Endothelial cell of umbilical vein (primary cell): ENCODE measurements at places on chromosomes 16 and 17.

- DNase-seq, result no peak
These were observed 85.3 kb downstream of the RAB11FIP4 start for GRCh38 chr17:31476525-31477416.

- no peak for DNase-seq
These were observed 10.1 kb upstream of the TEKT3 start for GRCh38 chr17:15351478-15351840.

DNA sequence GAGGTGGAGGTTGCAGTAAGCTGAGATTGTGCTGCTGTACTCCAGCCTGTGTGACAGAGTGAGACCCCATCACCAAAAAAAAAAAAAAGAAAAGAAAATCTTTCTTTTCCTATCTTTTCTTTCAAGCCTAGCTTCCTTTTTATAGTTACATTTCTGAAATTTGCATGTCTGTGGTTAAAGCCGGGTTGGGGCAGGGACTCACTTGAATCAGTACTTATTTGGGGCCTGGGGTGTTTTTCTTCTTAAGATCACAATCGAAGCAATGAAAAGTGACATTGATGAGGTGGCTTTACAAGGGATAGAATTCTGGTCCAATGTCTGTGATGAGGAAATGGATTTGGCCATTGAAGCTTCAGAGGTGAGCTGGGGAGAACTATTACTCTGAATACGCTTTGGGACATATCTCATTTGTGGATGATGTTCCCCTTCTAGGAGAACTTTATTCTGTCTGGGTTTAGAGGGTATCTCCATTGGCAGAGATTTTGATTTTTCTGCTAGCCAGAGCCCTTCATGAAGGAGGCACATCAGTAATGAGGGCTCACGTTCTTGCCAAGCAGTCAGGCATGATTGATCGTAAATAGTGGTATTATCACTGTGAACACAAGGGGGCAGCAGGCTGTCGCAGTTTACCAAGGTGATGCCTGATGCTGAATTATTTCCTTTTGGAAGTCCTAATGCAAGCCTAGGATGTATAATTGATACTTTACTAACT lies 14.3 kb downstream of the KPNB1 start:
- peak; percentile 80 for DNase-seq

DNA sequence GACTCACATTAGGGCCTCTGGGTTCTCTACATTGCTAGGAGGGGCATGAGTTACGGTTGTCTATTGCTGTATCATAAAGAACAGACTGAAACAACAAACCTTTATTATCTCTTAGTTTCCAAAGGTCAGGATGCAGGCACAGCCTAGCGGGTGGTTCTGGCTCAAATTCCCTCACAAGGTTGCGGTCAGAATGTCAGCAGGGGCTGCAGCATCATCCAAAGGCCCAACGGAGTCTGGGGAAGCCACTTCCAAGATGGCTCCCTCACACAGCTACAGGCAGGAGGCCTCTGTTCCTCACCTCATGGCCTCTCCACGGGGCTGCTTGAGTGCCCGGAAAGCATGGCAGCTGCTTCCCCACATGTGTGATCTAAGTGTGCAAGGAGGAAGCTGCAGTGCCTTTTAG lies 29.6 kb upstream of the ZFPM1 start:
- no peak for DNase-seq

- peak; percentile 13 for DNase-seq
These were observed 51.7 kb downstream of the ASIC2 start for GRCh38 chr17:33241390-33241789.

GRCh38 chr17:58969156-58969555 lies 137.5 kb downstream of the TRIM37 start:
- no peak for DNase-seq

GRCh38 chr17:74157366-74157765 lies 46.1 kb upstream of the RPL38 start:
- DNase-seq, result no peak

- DNase-seq, result no peak
These were observed 1156.7 kb upstream of the CDH8 start for GRCh38 chr16:63192980-63193379.

GRCh38 chr16:57314161-57314785 lies 29.8 kb upstream of the PLLP start:
- peak; percentile 30 for DNase-seq

DNA sequence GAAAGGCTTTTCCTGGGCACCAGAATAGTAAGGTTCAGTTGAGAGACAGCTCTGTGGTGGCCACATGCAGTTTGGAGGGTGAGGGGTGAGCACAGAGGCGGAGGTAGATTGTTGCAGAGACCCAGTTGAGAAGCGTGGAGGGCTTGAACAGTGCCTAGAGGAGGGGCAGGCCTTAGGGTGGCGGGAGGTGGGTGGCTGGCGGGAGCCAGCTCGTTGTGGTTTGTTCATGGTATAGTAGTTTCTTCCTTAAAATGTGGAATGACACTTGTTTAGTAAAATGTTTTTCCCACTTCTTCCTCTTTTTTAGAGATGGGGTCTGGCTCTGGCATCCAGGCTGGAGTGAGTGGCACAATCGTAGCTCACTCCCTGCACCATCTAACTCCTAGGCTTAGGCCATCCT lies 14.2 kb downstream of the USP10 start:
- no peak for DNase-seq

GRCh38 chr16:4142268-4142667 lies 26.0 kb upstream of the ADCY9 start:
- no peak for DNase-seq

DNA sequence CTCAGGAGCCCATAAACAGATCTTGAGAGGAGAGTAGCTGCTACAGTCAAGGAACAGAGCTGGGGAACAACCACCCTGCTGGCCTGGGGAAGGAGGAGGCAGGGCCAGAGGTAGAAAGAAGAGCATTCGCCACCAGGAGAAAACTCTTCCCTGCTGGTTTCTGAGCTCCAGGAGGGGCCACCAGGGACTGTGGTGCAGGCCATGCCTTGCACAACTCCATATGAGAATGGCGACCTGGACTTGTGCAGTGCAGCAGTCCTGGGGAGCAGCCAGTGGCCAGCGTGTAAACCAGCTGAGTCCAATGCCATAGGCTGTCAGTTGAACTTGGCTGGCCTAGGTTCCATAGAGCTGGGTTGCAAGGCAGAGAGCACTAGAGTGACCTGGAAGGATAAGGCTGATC lies 11.6 kb downstream of the SLC13A2 start:
- DNase-seq, result no peak

DNA sequence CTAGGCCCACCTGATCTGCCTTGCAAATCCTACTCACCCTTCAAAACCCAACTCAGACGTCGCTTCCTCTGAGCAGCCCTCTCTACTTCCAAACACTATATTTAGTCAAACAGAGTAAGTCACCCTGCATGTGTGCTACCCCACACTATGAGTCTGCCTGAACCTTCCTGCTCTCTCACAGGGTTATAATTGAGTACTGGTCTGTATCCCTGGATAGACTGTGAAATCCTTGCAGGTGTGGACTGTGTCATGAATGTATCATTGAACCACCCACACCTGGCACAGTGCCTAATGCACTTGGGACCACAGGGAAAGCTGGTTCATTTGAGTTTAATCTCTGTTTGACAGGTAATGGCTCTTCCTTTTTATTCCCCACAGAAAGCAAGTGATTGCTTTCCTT lies 3.4 kb downstream of the FBXO39 start:
- DNase-seq, result no peak

DNA sequence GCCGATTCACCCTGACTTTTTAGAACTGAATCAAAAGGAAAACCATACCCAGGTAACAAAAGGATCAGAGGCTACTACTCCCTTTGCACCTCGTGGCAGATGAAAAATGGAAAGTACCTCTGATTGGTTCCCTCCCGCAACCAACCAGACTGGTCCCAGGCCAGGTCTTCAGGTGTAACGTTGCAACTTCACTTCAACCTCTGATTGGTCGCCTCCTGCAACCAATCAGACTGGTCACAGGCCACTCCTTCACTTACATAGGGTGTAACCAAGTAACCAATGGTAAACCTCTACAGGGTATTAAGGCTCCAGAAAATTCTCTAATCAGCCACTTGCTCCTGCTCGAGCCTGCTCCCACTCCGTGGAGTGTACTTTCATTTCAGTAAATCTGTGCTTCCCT lies 89.4 kb downstream of the ADCY9 start:
- no peak for DNase-seq

- no peak for DNase-seq
These were observed 41.8 kb downstream of the STAT3 start for GRCh38 chr17:42346481-42346880.

GRCh38 chr16:19410435-19411171 lies 7.1 kb upstream of the TMC5 start:
- DNase-seq, result no peak

DNA sequence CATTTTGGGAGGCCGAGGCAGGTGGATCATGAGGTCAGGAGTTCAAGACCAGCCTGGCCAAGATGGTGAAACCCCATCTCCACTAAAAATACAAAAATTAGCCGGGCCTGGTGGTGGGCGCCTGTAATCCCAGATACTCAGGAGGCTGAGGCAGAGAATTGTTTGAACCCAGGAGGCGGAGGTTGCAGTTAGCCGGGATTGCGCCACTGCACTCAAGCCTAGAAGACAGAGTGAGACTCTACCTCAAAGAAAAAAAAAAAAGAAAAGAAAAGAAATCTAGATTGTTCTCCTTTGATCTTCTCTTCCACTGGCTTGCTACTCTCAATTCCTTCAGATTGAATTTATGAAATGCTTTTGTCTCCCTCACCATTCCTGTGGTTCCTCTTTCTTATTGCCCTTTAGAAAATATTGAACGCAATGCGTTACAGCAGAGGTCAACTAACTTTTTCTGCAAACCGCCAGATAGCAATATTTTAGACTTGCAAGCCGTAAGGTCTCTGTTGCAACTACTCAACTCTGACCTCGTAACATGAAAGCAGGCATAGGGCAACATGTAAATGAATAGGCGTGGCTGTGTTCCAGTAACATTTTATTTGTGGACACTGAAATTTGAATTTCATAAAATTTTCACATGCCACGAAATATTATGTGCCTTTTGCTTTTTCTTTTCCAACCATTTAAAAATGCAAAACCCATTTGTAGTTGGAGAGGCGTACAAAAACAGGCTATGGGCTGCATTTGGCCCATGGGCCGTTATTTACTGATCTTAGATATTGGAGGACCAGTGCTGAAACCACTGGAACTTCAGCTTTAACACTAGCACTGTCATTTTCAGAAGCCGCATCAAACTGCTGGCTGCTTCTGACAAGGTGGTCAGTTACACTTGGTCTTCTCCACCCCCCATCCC lies 24.8 kb downstream of the PITPNC1 start:
- no peak for DNase-seq

DNA sequence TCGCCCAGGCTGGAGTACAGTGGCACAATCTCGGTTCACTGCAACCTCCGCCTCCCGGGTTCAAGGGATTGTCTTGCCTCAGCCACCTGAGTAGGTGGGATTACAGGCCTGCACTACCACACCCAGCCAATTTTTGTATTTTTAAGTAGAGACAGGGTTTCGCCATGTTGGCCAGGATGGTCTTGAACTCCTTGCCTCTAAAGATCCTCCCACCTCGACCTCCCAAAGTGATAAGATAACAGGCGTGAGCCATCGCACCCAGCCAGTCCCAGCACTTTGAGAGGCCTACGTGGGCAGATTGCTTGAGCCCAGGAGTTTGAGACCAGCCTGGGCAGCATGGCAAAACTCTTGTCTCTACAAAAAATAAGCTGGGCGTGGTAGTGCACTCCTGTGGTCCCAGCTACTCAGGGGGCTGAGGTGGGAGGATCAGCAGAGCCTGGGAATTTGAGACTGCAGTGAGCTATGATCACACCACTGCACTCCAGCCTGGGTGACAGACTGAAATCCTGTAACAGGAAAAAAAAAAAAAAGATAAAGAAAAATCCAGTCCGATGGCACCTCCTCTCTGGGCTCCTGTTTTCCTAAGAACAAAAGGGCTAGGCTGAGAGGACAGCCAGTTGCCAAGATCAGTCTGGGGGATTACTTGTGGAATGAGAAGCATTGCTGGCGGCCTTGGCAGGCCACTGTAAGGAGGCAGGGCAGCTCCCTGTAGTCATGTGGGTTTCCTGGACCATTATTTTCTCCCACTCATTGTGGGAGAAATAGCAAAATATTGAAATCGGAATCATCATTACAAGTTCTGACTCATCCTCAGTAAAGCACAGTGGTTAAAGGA lies 3.0 kb upstream of the PIPOX start:
- no peak for DNase-seq

GRCh38 chr17:80272366-80272765 lies 11.7 kb downstream of the RNF213 start:
- no peak for DNase-seq

DNA sequence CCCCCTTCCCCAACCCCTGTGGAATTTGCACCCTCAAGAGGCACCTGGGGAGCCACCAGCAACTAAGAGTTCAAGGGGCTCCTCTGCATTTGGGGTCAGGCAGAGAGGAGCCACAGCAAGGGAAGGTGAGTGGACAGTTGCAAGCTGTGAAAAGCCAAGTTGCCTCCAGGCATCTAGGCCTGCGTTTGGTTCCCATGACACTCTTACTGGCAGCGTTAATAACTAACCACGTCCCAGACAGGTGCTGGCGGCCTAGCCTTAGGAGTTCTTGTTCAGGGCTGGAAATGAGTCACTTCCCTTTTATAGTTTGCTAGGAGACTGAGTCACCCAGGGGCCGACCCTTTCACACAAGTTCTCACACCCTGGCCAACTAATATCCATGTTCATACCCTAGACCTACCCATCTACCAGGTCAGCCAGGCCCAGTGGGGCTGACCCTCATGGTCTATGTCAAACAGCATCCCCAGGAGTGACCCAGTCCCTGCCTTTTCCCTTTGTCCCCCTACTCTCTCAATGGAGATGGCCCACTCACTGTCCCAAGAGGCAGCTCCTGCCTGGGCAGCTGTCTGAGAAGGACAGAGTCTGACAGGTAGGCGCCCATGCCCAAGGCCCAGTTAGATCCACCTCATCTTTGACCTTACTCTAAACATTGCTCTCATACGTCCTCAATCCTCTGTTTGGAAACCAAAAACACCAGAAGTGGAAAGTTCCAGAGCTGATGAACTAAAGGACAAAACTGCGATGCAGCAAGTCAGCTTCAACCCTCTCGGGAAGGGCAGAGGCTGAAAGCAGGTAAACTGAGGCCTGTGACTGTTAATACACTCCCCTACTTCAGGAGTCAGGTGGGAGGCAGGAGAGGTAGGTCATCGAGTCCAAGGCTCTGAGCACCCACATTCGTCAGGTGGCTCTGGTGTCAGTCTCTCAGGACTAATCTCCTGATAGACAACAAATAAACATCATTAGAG lies 300.6 kb downstream of the SOX9 start:
- DNase-seq, result peak; percentile 80

GRCh38 chr17:7403727-7403976 lies 245 bp downstream of the TMEM256 start:
- DNase-seq, result no peak
